ENCODE measurements at places on chromosomes 7 and 10. TPM values are rescaled to one million over a fixed set of nuclear protein-coding genes. Genes with fewer than 3 reads are reported as not detected.

The ASB10 gene
- not detected for total RNA-seq

The SLC13A1 gene
- not detected for total RNA-seq

The CYP51A1 gene
- total RNA-seq = 150 TPM

The NEURL1 gene
- 0.52 TPM for total RNA-seq

The MARCHF5 gene
- total RNA-seq = 79.9 TPM

The FGL2 gene
- not detected for total RNA-seq

The ZNF25 gene
- 6.7 TPM for total RNA-seq

The NXPH1 gene
- not detected for total RNA-seq

DNA sequence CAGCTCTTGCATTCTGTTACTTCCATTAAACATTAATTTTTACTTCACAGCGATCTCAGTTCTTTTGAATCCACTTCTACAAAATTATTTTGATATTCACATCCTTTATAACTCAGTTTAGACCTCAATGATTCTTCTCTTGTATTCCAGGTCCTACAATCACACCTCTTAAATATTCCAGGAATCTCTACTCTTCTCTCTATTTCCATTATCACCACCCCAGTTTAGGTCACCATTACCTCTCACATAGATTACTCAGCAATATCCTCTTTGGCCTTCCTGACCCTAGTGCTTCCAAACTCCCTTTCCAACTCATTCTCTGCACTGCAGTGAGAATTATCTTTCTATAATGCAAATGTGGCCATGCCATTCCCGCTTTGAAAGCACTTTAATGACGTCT lies 27.1 kb upstream of the GPR37 start:
- no peak for DNase-seq

GRCh38 chr7:35839860-35840854 lies 39.3 kb downstream of the SEPTIN7 start:
- DNase-seq = peak; percentile 29

- DNase-seq = peak; percentile 97
Observed at GRCh38 chr7:42236976-42237810, at the start of gene GLI3. GLI3 (minus strand) TSS chr7:42237209; CDS start chr7:42223253, 13,956 bp downstream.

DNA sequence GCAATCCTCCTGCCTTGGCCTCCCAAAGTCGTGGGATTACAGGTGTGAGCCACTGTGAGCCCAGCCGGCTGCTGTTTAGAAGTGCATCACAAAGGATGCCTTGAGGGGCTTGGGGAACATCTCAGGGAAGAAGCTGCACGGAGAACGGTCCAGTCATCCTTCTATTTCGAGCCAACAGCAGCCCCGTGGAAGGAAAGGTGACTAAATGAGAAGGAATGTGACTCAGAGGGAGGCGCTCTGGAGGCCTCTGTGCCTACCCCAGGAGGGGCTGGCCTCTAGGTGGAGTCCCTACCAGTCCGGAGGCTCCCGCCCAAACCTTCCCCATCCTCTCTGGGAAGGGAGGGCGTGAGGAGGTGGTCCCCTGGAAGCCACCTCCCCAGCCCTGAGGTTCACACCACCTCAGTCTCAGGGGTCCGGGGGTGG lies 76.2 kb downstream of the CTBP2 start:
- peak; percentile 19 for DNase-seq

- no peak for DNase-seq
Observed at GRCh38 chr10:36051500-36051991, 409.4 kb upstream of the FZD8 start.

- no peak for DNase-seq
Observed at GRCh38 chr7:142859829-142860228, 5.0 kb downstream of the EPHB6 start.

- no peak for DNase-seq
Observed at GRCh38 chr10:42609872-42610271, 28.5 kb downstream of the ZNF33B start.

GRCh38 chr10:35606430-35606829 lies 1.3 kb downstream of the GJD4 start:
- no peak for DNase-seq

- no peak for DNase-seq
Observed at GRCh38 chr10:60367431-60367830, 22.2 kb downstream of the ANK3 start.

DNA sequence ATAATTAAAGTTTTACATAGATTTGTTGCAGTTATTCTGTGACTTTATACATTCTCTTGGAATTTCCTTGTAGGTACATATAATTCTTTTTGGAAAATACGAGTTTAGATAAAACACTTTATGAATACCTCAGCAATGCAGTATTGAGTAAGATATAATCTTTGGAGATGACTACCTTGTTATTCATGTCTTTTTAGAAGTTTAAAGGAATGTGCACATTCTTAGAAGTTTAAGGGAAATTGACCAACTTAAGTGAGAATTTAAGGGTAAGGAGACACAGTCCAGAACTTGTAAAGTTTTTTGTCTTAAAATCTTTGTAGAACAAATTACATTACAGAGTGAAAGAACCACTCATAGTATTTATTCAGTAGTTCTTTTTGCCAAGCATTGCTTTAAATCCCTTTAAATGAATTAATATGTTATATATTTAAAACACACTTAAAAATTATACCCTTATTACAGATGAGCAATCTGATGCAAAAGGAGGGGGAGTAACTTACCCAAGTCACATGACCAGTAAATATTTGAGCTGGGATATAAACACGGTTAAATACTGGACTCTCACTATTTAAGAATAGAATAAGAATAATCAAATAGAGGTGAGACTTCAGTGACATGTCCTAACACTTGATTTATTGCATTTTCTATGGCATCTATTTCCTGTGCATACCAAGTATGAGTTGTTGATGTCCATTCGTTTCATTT lies 139.5 kb upstream of the FERD3L start:
- no peak for DNase-seq

GRCh38 chr7:115332691-115333090 lies 410.8 kb downstream of the MDFIC start:
- no peak for DNase-seq

GRCh38 chr7:13336227-13336626 lies 648.8 kb downstream of the ARL4A start:
- no peak for DNase-seq

- DNase-seq = no peak
Observed at GRCh38 chr10:48894911-48895802, 44.5 kb downstream of the LRRC18 start.

GRCh38 chr7:74684921-74685320 lies 27.4 kb downstream of the GTF2I start:
- no peak for DNase-seq

GRCh38 chr7:347644-348479 lies 57.9 kb downstream of the FOXL3 start:
- DNase-seq = peak; percentile 56

DNA sequence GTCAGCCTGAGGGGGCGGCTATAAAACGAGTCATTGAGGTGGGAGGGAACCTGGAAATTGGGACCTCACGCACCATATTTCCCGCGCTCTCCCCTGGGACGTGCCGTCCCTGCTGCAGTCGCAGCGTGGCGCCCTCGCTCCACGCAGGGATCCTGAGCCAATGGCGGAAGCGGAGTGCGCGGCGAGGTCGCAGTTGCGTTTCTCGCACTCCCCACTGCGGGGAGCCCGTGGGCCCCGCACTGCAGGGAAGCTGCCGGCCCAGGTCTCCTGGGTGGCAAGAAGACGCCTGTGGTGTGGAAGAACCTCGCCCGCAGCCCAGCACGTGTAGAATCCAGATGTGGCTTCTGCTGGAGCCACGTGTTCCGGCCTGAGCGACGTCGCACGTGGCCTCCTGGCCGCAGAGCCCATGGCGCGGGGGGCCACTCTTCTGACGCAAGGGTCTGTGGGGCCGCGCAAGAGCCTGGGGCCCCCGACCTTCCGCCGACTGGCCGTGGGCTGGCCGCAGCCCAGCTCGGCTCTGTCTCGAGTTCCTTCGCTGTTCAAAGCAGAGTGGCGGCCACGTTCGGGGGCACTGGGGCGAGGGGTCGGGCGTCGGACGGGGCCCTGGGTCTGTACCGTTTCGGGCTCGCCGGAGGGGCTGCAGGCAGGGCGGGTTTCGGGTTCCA lies 26.4 kb downstream of the HIF1AN start:
- DNase-seq = peak; percentile 89

DNA sequence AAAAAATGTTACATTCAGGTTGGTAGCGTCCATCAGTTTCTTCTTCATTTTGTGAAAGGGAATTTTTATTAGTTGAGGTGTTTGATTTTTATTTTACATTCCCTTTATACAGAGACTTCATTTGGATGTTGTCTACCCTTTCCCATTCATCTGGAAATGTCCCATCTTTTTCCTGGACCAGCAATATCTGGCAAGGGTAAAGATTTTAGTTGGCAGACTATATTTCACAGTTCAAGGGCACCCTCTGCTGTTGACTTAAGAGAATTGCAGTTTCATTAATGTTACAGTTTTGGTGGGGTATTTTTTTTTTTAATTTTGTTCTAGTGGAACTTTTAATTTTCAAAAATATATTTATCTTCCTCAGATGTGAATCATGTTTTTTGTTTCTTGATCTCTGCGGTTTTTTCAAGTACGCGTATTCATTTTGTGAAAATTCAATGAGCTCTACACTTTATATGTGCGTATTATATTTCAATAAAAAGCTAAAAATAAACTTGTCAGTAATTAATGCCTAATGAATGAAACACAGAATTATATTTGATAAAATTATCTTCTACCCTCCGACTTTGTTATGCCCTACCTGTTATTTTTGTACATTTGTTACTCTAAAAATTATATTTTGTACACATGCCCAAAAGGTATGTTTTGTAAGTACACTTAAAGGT lies 97.9 kb upstream of the KLF14 start:
- peak; percentile 59 for DNase-seq

DNA sequence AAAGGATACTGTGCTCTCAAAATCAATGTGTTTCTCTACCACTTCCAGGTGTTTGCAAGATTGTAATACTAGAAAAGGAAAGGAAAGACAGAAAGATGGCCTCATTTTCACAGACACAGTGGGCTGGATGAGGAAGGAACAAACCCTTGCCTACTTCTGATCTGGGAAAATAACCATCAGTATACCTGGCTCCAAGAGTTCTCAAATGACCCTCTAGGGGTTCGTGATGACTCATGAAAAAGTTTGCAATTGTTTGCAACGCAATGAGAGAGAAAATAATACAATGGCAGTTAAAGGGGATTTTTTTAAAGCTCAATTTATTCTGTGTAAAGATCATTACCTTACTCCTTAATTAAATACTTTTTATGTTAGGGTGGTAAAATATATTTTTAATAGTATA lies 197.6 kb upstream of the INHBA start:
- no peak for DNase-seq

DNA sequence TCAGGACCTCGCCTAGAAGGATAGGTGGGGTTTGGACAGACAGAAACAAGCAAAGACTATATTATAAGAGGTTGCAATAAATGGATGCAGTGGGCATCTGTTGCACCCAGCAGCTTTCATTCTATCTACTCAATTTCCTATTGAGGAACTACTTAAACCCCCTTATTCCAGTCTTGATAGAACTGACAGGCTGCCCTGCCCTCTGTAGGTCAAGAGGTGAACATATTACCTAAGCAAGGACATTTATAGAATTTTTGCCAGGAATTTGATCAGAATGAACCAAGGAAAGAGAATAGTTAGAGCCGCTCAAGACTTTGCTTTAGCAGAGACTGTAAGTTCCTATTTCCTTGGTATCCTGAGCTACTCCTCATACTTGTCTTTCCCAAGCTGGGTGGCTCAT lies 9.5 kb downstream of the VTI1A start:
- no peak for DNase-seq

DNA sequence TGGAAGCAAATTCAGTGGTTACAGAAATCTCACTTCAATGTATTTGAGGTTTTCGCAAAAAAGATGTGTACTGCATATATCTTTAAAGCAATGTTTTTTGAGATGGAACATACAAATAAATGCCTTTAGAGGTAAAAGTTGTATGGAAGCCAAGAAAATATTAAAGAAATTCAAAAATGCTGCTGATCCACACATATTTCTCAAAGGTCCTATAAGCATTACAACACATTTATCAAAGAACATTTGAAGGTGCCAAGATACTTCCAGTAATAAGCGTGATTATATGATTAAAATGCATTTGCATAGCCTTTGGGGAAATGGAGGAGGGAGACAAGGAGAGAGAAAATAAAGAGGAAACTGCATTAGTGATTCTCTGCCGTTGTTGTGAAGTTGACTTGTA lies 260.1 kb downstream of the BICC1 start:
- DNase-seq = no peak

- no peak for DNase-seq
Observed at GRCh38 chr7:150586068-150586784, 19.0 kb downstream of the GIMAP4 start.
